ENCODE measurements at places on chromosomes 12 and 14. TPM values are rescaled to one million over a fixed set of nuclear protein-coding genes. Genes with fewer than 3 reads are reported as not detected.

GRCh38 chr14:35215110-35215813 lies 76.9 kb upstream of the PSMA6 start:
- DNase-seq = peak; percentile 58

DNA sequence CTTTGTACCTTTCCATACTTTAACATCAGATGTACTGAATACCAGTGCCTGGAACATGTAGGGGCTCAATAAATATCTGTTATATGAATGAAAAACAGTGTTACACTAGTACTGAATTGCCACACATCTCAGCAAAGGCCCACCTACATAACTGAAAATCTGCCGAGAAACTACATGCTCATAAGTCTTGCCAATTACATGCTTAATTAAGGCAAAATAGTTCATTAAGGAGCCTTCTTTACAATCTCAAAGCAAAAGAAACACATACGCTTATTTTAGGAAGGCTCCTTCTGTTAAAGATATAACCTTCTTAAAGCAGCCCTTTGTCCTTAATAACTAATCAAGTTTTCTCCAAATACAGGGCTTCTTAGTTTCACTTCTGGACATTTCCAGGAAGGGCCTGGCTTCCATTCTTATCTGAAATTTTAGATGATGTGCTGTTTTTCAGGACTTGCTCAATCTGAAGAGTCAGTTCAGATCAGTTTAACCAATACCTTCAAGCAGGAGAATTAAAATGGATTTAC lies 11.5 kb downstream of the LIMA1 start:
- peak; percentile 59 for DNase-seq

RND1 gene
- 5.8 TPM for total RNA-seq

DBX2 gene
- total RNA-seq = 6.3 TPM

GRCh38 chr12:18629916-18630315 lies 107.9 kb downstream of the PLCZ1 start:
- no peak for DNase-seq

DNA sequence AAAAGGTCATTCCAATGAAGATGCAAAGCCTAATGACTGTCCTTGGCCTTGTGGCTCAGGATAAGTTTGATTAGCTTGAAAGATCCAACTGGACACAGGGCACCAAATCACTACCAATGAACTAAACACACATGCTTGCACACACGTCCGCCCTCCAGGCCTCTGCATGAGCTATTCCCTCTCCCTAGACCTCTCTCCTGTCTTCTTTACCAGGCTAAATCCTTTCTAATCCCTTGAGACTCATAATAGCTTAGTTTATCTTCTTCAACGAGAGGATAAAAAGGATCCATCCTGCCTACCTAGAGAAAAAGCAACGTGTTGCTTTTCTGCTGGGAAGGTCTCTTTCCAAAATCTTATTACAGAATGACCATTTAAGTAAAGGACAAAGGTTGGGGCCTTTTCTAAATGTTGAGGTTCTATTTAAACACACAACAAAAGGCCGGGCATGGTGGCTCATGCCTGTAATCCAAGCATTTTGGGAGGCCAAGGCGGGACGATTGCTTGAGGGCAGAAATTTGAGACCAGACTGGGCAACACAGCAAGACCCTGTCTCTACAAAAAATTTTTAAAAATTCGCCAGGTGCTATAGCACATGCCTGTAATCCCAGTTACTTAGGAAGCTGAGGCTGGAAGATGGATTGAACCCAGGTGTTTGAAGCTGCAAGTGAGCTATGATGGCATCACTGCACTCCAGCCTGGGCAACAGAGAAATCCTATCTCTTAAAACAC lies 22.4 kb downstream of the PXN start:
- peak; percentile 86 for DNase-seq

Measured in umbilical cord (tissue), 2 donors.